ENCODE measurements at places on chromosomes 12 and 14.

GRCh38 chr12:92394895-92395294 lies 249.2 kb upstream of the BTG1 start:
- DNase-seq = no peak

DNA sequence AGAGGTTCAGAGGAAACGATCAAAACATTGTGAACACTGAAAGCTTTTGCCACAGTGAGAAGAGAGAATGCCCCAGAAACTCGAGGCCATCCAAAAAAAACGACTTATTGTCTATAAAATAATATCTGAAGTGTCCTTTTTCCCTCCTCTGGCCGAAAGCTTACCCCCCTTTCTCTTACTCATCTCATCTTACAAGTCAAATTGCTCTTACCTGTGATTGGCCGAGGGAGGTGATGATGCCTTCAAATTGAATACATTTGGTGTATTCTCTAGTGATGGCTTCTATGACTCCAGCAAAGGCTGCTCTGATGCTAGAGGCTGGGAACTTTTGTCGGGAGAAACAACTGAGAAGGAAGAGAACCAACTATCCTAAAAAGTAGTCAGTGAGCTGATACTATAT lies 90.7 kb downstream of the PTCSC3 start:
- DNase-seq = no peak

DNA sequence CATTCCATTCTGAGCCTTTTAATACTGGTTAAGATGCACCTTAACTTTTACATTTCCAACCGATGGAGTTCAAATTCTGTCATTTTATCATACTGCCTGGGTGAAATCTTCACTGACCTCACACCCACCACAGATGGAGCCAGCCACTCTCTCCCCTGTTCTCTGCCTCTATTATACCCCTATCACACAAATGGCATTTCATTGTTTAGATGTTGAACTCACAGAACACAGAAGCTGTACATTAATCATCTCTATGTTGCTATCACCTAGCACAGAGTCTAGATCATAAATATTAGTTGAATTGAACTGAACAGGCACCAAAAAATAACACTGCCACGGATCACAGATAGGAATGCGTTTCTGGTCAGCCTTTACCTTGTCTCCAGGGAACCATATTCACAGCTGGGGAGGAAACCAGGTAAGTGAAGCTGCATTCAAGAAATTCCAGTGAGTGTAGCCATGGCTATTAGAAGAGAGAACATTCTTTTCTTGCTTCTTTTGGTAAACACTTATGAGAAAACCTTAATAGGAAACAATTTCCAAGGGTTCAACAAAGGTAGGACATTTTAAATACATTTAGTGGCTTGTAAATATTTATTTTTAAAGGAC lies 194.9 kb upstream of the RMST start:
- no peak for DNase-seq

GRCh38 chr12:108561852-108562347 lies 496 bp upstream of the ISCU start:
- no peak for DNase-seq

DNA sequence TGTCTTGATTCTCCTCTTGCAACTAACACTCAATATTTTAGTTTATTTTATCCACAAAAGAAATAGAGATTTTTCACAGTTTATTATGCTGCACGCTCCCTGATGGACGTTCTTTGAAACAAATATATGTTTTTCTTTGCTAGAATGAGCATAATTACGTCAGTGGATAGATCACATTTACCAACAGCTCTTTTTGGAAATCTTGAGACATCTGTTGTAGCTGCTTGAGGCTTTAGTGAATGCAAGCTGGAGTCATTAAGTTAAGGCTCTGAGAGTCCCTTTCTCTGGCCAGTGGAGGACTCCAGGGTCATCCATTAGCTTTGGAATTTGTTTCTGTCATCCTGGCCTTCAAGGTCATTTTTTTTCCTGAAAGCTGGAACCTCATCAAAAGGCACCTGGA lies 405.6 kb upstream of the TMEM132C start:
- DNase-seq = no peak

DNA sequence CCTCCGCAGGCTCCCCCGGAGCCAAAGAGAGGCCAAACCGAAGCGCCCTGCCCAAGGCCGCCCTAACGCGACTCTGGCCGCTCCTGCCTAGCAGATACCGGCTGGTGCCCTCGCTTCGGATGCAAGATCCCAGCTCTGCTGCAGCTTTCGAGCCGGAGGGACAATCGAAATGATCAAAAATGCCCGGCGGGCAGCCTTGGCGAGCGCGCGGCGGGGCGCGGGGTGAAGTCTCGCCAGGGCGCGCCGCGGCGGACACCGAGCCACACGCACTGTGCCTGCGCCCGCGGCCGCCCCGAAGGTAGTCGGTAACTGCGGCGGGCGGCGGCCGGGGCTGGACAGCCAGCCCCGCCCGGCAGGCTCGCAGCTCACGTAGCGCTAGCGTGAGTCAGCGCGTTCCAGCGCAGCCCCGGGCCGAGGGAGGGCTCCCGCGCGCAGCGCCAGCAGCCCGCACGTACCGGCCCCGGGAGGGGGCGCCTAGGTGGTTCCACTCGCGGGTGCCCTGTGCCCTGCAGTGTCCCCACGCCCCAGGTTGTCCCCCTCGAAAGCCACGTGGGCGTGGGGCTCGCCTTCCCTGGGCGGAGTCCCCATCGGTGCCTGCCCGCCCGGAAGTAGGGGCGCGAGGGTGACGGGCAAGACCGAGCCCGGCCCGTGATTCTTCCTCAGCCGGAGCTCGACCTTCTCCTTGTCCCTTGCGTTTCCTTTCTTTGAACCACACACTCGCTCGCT lies 109.2 kb upstream of the EGLN3 start:
- no peak for DNase-seq
